Activated CD4-positive, alpha-beta T cell treated with anti-CD3 and anti-CD28 coated beads for 48 hours (primary cell): ENCODE measurements at places on chromosomes 4 and X.
A peak's percentile ranks its signal among the peaks of the same experiment; 100 is the strongest.

DNA sequence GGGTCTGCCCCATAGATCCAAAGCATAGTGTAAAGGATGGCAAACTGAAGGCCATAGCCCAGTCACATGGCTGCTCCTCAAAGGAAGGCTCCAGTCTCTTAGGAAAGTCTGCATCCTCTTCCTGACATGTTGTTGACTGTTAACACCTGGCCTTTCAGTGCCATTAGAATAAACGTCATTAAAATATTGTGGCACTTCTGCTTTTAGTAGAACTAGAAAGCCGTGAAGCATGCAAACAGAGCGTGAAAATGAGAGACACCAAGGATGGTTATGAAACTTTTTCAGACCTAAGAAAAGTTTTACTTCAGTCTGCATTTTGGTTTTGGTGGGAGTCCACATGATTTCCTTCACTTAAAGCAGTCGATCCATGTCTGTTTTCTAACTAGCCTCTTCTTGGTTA, 41.1 kb upstream of the AFF2 start:
- no peak for DNase-seq

- no peak for DNase-seq
Measured at GRCh38 chr4:85452058-85452731, 22.8 kb upstream of the ARHGAP24 start.

GRCh38 chr4:1604706-1605205, 79.4 kb downstream of the FAM53A start:
- peak; percentile 36 for DNase-seq

DNA sequence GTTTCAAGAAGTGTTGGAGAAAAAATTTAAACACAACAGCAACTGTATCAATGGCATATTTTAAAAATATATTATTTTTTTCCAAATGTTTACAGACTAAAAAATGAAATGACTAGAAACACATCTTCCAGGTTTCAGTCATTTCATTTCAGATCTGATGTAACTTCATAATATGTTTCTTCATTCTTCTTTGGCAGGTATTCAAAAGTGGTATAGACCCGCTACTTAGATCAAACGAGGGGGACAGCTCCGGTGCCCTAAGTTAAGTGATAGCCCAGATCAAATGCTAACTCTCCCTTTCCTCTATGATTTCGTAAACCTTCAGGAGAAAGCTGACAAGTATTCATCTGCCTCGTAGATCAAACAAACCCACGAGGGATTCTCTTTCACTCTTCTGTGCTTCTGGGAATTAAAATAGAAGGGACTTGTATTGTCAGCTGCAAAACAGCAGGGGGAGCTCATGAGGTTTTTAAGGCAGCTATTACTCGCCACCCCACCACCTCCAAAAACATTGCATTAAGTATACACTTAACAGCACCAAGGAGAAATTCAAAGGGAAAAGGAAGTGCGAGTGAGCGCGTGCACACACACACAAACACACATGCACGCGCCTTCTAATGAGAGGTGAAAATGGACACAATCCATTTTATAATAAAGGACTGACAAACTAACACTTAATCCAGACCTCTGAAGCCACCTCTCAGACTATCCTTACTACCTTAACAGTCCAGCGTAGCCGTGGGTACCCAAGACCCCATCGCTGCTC, 21.4 kb downstream of the HELT start:
- peak; percentile 58 for DNase-seq

- DNase-seq = no peak
Measured at GRCh38 chrX:13897566-13897965, 80.7 kb upstream of the GPM6B start.

DNA sequence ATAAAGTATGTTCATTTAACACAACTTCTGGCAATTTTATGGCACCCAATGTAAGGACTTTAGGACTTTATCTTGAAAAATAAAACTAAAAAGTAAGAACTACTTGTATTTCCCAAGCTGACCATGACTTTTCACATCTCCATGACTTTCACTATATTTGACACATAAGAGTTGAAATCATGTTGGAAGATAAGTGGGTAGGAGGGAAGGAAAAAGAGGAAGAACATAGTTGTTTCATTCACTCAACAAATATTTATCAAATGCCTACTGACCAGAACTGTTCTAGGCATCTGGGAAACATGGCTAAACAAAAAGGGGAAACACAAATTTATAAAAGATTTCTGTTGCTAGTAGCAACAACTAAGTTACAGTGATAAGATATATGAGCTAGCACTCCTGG, 16.0 kb downstream of the SCLT1 start:
- DNase-seq = no peak

DNA sequence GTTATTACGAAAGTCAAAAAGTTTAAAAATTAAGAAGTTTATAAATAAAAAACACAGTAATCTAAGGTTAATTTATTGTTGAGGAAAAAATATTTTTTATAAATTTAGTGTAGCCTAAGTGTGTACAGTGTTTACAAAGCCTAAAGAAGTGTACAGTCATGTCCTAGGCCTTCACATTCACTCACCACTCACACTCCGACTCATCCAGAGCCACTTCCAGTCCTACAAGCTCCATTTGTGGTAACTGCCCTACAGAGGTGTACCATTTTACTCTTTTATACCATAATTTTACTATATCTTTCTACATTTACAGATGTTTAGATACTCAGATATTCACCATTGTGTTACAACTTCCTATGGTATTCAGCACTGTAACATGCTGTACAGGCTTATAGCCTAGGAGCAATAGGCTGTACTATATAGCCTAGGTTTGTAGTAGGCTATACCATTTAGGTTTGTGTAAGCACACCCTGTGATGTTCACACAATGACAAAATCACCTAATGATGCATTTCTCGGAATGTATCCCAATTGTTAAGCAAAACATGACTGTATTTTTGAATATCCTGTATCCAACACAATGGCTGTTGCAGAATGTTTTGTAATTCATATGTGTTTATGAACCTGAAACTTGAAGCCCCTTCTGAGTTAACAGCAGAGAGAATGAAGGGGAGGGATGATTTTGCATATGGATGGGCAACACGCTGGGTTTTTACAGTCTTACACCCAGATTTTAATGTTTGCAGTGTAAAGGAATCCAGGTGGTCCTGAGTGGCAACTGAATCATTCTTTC, 3.1 kb downstream of the PPBP start:
- no peak for DNase-seq

GRCh38 chr4:143224255-143224654, 39.5 kb downstream of the USP38 start:
- DNase-seq = no peak

- DNase-seq = no peak
Measured at GRCh38 chrX:66684196-66684595, 45.3 kb upstream of the EDA2R start.

GRCh38 chrX:13669246-13669737, 16.4 kb downstream of the TCEANC start:
- peak; percentile 65 for DNase-seq

DNA sequence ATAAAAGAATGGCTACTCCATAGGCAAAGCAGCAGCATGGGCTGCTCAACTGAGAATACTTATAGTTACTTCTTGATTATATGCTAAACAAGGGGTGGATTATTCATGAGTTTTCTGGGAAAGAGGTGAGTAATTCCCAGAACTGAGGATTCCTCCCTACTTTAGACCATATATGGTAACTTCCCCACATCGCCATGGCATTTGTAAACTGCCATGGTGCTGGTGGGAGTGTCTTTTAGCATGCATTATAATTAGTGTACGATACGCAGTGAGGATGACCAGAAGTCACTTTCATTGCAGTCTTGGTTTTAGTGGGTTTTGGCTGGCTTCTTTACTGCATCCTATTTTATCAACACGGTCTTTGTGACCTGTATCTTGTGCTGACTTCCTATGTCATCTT, 141.5 kb downstream of the MAGEB17 start:
- no peak for DNase-seq

DNA sequence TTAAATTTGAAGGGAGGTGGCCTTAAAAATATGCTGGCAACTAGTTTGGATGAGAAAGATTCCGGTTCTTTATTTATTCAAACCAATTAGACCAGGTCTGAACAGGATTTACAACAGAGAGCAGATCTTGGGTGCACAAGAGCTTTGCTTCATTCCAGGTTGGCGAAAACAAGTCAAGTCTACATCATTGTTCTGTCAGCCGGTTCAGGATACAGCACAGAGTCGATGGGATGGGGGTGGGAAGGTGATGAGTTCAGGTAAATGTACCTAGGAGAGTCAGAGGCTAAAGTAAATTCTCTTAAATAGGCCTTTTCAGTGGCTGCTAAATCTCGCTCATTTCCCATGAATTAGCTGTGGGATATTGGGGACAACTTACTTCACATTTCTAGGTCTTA, 882 bp upstream of the STIM2 start:
- no peak for DNase-seq

GRCh38 chr4:122695226-122695625, 37.3 kb upstream of the BBS12 start:
- no peak for DNase-seq
